Suppressor macrophage treated with lipopolysaccharide for 4 hours (primary cell): ENCODE measurements at places on chromosomes 3 and 15.

DNA sequence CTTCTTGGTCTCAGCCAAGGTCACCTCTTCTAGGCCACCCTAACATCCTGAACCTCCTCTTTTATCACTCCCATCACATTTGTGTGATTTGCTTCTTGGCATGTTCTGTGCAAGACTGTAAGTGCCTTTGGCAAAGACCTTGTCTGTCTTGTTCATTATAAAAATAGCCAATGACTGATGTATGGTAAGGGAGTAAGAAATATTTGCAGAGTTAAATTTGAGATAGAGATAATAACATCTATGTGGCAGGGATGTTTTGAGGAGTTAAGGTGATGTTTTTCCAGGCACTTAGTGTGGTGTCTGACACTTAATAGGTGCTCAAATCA, 202.3 kb downstream of the CADPS start:
- no peak for DNase-seq

DNA sequence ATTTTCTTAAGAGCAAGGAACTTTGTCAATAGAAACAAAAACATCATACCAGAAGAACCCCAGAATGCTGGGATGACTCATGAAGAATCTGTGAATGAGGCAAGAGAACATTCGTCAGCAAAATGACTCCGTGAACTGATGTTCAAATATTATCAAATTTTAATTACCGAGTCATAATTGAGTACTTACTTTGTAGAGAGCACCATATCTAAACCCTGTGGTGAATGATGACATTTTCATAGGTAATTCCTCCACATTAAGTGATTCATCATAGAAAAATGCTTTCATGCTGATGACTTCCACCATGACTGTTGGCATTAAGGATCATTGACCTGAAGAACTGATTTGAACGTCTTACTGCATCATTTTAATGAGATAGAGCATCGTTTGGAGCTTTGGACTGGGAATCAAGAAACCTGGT, 56.3 kb downstream of the PPARG start:
- DNase-seq, result peak; percentile 58

- DNase-seq, result peak; percentile 18
Observed at GRCh38 chr3:146160321-146160963, 542 bp downstream of the PLOD2 start.

DNA sequence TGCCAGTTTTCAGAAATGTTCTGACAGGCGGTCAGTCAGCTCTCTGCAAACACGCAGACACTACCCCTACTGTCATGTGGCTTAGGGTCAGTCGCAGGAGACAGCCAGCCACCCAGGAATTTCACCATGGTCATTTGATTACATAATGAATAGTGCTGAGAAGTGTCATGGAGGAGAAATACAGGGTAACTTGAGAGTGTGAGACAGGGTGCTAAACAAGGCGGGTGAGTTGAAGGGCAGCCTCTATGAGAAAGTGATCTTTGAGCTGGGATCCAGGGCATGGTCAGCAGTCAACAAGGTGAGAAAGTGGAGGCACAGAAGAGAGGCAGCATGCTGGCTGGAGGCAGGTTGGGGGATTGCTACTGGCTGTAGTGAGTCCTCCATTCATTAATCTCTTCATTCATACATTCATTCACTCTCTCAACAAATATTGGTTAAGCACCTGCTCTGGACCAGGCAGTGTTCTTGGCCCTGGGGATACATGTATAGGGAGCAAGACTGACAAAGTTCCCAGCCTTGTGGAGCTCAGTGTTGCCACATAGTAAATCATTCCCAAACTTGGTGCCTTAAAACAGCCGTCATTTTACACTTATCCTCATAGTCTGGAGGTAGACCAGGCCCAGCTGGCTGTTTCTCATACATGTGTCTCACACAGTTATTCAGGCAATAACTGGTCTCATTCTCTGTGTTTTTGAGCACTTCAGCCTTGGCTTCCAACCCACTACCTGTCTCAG, 14.8 kb downstream of the PXYLP1 start:
- no peak for DNase-seq

DNA sequence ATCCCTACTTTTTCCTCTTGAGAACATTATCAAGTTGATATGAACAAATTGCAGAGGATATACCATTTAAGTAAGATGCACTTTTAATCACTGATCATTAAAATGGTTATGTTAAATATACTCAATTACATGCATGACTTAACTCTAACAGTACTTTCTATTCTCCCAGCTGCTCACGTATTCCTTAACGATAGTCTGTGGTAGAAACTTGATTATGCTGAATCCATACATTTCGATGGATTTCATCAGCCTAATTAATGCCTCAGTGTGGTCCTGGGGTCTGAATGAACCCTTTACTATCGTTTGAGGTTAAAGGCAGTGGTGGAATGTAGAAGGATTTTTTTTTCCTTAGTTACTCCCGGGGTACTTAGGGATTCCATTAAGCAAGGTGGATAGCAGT, 18.6 kb downstream of the SOX2 start:
- DNase-seq, result no peak

GRCh38 chr3:131705558-131706051, 202.8 kb upstream of the MRPL3 start:
- DNase-seq, result no peak

- DNase-seq, result no peak
Observed at GRCh38 chr3:108472001-108472591, 38.3 kb downstream of the MYH15 start.

GRCh38 chr15:77634266-77634962, 1.7 kb upstream of the LINGO1 start:
- peak; percentile 58 for DNase-seq

GRCh38 chr3:52551118-52551517, 14.7 kb downstream of the UQCC5 start:
- no peak for DNase-seq

DNA sequence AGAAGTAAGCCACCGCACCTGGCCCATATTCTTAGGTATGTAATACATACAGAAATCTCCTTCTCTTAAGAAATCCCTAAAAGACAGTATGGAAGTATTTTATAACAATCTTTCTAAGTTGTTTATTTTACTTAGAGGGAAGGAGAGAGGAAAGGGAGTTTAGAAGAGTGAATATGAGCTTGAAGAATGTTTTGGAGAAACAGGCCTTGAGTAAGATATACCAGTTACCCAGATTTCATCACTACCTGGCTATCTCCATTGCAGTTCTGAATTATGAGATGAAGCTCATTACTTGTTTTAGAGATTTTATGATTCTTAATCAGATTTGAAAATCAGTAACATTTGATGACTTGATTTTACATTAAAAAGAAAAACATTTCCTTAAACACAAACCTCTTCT, 71.9 kb downstream of the DCUN1D1 start:
- no peak for DNase-seq

DNA sequence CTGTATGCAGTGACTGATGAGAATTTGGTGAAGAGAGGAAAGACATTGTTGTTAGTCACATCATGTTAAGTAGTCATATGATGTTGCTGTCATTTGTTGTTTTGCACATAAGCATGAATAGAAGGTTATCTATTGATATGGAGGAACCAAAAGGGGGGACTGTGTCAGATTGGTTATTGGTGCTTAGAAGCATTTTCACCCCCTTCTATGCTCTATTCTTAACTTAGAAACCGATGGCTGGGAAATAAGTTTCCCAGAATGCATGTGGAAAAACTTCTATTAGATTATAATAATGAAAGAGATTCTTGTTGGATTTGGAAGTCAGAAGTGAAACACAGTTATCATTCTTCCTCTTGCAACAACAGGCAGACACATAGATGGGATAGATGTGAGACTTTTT, 33.2 kb upstream of the CADM2 start:
- DNase-seq, result no peak

GRCh38 chr15:25056484-25057425, 102.0 kb downstream of the SNRPN start:
- no peak for DNase-seq

GRCh38 chr15:60616147-60616546, 137.2 kb upstream of the ICE2 start:
- DNase-seq, result no peak

DNA sequence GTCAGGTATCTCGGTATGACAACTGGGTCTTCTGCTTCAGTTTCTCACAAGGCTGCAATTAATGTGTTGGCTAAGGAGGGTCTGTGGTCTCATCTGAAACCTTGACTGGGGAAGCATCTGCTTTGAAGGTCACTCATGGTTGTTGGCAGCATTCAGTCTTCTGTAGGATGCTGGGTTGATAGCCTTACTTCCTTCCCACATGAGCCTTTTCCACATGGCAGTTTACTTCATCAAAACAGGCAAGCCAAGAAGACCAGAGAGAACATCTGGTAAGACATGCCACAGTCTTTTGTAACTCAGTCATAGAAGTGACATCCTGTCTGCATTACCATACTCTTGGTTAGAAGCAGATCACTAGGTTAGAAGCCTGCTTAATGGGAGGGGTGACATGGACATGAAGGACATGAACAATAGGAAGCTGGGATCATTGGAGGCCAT, 49.5 kb downstream of the CMC1 start:
- no peak for DNase-seq

DNA sequence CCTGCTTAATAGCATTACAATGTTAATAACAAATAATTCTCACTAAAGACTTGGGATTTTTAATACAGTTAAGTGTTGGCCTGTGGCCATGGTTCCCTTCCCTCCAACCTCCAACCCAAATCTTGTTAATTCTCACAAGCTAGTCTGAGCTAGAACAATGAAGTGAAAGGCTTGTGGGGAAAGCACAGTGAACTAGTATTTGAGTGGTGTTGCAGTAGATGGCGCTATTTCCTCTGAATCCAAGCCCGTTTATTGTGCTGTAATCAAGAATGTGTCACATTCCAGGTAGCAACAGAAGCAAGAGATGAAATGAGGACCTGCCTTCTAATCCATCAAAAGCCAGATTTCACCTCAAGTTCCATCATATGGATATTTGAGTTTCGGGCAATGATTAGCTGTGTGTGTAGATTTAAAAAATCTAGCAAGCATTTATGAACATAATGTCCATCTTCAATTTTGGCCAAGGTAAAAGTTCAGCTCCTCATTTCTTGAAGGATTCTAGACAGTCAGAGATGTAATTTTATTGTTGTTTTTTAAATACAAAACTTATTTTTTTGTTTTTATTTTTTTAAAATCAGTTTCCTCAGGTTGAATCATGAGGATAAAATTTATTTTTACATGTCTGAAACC, 160.7 kb downstream of the SQOR start:
- DNase-seq, result peak; percentile 14

DNA sequence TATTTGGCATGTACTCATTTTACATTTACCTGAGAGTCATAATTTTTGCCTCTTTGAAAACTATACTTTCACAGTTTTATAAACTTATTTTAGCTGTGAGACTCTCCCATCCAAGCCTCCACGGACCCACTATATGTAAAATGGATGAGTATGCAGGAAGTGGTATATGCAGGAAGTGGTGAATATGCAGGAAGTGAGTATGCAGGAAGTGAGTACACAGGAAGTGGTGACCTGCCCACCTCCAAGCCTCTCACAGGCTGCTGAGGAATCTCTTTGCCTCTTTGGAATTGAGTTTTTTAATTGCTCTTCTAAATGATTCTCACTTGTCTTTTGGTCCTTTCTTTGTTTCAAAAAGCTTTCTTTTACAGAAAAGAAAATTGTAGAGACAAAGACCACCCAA, 85.2 kb downstream of the KBTBD8 start:
- DNase-seq, result peak; percentile 5

DNA sequence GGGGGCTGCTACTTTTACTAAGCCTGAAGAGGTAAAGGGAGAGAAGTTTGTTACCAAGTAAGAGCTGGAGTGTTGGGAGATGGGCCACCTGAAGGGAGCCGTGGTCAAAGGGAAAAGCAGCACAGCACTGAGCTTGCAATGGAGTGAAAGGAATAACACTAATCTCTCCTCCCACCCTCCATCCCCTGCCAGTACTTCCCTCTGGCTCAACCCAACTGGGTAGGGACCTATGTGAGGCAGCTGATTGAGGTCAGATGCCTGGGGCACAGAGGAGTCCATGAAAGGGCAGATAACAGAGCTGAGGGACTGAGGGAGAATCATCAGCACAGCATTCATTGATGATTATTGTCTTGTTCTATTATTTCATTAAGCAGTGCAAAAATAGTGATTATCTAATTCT, 212.4 kb upstream of the TBC1D5 start:
- no peak for DNase-seq

- DNase-seq, result peak; percentile 48
Observed at GRCh38 chr3:29618395-29619282, 337.8 kb downstream of the RBMS3 start.

- no peak for DNase-seq
Observed at GRCh38 chr15:99114511-99115299, 9.8 kb downstream of the SYNM start.

DNA sequence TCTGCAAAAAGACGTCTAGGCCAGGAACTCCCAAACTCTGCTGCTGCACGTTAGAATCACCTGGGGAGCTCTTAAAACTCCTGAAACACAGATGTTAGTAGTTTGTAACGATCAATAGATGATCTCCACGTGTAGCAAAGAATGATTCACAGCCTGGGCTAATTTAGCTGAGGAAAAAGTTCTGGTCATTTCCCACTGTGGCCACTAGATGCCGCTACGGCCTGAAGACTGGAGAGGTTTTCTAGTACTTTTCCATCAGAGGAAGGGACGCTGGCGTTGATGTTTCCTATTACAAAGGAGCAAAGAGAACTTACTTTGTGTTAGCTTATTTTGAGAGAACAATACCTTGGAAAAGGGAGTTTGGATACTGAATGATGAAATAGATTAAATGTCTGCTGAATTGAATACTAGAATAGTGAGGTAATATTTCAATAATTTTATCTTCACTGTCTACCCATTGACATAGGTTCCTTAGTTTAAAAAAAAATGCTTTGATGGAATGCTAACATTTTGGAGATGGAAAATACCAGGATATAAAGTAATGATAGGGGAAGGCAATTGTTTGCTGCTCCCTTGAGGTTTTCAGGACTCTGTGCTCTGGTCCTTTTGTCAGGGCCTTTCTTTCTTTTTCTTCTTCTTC, 159.1 kb downstream of the P3H2 start:
- DNase-seq, result peak; percentile 81

DNA sequence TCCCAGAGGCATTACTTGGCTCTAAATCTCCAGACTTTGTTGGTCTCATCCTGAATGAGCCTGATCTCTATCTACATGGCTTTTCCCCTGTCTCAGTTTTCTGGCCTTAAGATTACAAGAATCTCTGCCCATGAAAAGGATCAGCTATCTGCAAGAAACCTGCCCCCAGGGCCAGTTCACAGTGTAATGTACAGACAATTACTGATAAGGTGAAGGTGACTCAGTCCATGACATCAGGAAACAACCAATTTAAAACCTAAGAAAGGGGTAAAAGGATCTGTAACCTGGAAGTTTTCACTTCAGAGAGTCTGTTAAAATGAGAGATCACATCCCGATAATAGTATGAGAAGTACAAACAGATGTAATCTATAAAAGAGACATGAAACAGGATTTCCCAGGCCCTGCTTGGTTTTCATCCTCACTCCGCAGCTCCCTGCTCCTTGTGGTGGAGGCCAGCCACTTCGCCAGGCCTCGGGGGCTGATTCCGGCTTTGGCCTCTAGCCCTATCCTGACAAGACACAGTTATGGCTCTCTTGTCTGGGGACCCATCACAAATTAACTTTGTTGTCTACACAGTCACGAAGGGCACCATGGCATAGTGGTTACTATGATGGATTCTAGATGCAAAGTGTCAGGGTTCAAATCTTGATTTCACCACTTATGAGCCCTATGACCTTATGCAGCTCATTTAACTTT, 136.9 kb downstream of the THSD4 start:
- no peak for DNase-seq
